KG1 (cell line): ENCODE measurements at places on chromosomes 5 and 9.
A peak's percentile ranks its signal among the peaks of the same experiment; 100 is the strongest.

GRCh38 chr5:159735036-159735435 lies 181.2 kb upstream of the ADRA1B start:
- no peak for DNase-seq

DNA sequence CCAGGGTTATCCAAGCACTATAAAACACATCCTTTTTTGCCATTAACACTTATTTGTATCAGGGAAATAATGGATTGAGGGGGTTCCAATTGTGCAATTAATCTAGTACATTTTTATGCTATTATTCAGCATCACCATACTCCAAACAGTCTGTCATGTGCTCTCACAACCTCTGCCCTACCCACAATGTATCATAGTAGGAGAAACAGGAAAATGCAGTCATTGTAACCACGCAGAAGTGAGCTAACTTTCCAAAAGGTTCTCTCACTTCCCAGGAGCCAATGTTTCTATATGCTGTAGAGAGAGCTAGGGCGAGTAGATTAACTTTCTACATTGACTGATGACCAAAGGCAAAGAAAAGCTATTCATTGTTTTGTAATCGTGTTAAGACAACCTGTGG lies 29.8 kb downstream of the DAB2 start:
- no peak for DNase-seq

DNA sequence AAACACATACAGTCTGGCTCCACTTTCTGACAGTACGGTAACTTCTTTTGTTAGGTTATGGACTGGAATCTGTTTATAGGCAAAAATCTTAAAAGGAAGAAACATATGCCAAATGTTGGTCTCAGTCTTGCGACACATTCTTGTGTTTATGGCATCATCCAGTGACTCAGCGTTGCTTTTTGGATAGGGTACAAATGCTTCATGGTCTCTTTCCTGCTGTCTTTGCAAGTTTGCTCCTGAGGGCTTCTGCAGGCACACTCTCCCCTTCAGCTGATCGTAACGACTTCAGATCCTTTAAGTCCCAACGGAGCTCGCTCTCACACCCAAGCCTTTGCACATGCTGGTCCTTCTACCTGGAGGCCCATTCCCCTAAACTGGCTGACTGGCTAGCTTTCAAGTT lies 23.6 kb upstream of the TNFSF8 start:
- no peak for DNase-seq

DNA sequence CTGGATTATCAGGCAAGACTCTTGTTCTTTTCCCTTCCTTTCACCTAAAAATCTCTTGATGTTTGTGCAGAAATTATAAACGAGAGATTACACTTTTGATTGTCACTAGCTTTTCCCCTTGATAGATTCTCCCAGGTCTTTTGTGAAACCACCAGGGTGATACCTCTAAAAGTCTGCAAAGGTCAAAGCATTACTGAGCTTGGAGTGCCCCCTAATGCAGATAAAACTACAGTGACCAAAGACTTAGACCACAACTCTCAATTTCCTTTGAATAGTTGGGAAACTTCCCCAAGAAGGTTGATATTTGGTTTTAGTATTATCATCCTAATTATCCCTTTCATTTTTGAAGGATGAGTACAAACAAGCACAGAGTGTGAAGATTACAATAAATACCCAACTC lies 173.1 kb downstream of the CYLC2 start:
- no peak for DNase-seq

- no peak for DNase-seq
Observed at GRCh38 chr9:124185413-124185812, 72.3 kb upstream of the NEK6 start.

DNA sequence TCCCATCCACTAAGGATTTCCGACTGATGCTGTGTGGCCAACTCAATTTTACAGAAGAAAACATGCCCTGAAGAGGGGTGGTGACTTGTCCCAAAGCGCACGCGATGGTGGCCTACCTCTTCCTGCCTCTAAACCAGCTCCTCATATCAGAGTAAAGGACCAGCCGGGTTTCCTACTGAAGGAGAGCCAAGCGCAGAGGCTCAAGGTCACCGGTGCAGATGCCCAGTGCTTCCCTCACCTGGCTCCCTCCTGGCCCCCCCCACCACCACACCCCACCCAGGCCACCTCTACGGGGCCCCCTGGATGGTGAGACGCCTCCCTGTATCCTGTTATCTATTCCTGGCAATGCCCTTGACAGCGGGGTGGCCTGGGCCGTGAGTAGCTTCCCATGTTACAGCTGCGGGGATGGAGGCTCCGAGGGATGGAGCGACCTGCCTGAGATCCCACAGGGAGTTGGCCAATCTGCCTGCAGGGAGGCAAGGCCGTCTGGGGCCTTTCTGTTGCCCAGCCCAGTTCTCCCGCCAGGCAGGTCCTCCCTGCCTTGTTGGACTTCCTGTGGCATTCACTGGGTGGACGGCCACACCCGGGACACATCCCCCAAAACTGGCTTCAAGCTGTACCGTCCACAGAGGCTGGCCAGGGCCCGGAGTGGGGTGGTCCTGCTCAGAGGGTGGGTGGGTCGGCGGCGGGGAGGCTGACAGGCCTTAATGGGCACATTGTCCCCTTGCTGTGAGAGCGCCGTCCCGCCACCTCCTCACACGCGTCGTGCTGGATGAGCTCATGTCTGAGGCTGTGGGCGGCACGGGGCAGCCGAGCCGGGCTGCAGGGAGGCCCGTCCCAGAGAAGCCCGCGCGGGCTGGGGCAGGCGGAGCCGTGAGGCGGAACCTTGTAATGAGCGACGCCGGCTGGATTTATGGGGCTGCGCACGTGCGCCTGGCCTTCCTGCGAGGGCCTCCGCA lies 72.5 kb downstream of the MACROH2A1 start:
- DNase-seq, result no peak

DNA sequence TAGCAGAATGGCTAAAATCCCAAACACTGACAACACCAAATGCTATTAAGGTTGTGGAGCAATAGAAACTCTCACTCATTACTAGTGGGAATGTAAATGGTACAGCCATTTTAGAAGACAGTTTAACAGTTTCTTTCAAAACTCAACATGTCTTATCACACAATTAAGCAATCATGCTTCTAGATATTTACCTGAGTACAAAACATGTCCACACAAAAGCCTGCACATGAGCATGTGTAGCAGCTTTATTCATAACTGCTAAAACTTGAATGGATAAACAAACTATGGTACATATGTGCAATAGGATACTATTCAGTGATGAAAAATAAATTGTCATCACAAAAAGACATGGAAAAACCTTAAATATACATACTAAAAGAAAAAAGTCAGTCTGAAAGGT lies 31.5 kb downstream of the SLC25A46 start:
- no peak for DNase-seq

GRCh38 chr5:169442913-169443784 lies 140.4 kb upstream of the SPDL1 start:
- DNase-seq, result no peak

GRCh38 chr5:159548517-159548916 lies 218.2 kb upstream of the IL12B start:
- DNase-seq, result no peak

DNA sequence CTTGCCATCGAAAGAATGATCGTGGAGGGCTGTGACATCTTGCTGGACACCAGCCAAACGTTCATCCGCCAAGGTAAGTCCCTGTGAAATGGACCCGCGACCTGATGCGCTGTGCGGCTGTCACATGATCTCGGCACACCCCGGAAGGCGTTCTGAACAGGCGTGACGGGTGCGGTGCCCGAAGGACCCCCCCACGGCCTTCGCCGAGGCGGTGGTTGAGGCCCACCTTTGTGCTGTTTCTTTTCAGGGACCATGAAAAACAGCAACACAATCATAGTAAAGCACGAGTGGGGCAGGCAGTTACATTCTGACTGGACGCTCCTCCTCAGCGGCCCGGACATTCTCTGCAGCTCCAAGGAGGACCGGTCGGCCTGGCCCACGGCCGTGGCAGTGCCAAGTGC lies 126.7 kb downstream of the RASGRF2 start:
- no peak for DNase-seq

DNA sequence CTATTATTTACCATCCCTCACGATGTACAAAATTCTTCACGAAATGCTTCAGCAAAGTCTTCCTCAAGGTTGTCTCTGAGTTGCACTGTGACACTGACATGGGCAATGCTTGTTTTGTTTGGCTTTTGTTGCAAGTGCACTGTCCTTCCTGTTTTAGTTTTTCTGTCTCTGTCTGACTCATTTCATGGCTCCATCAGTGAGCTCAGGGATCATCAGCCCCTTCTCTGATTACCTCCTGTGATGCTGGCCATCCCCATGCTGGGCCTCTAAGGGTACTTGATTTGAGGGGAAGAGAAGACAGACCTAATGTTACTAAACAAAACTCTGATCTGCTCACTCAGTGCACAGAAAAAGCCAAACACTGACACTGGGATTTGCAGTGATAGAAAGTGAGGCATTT lies 37.6 kb upstream of the STX17 start:
- DNase-seq, result no peak

DNA sequence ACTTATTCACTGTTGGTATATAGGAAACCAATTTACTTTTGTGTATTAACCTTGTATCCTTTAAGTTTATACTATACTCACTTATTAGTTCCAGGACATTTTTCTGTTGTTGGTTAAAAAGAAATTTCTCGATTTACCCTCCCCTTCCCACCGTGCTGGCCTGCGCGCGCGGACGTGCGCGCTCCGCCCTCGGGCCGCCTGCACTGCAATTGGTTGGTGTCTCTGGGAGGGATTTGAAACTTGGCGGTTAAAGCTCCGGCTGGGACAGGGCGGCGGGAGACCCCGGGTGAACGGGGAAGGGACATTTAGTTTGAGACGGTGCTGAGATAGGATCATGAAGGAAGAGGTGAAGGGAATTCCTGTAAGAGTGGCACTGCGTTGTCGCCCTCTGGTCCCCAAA lies at the start of gene KIF4B:
Gene KIF4B, plus strand, starts transcription at position 230 of the 400 bp plus-strand sequence. Its CDS starts 105 bp downstream, at position 335.
- no peak for DNase-seq

- peak; percentile 91 for DNase-seq
Observed at GRCh38 chr9:15510789-15511575, at the start of gene PSIP1. PSIP1 (minus strand) TSS chr9:15510970; CDS start chr9:15510188, 782 bp downstream.

DNA sequence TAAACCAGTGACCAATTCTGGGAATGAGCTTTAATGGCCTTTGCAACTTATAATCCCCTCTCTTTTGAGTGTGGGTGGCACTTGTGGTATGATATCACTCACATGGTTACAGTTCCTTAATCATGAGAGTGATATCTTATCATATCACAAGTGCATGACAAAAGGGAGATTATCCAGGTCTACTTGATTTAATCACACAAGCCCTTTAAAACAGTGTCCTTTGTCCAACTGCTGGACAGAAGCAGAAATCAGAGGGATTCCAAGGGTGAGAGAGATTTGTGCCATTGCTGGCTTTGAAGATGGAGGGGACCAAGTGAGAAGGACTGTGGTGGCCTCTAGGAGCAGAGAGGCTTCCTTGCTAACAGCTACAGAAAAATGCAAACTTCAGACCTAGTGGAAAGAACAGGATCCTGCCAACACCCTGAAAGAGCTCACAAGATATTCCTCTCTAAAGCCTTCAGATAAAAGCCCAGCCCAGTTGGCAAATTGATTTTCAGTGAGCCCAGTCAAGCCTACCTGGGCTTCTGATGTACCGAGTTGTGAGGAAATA lies 279.0 kb upstream of the TLE4 start:
- DNase-seq, result no peak

DNA sequence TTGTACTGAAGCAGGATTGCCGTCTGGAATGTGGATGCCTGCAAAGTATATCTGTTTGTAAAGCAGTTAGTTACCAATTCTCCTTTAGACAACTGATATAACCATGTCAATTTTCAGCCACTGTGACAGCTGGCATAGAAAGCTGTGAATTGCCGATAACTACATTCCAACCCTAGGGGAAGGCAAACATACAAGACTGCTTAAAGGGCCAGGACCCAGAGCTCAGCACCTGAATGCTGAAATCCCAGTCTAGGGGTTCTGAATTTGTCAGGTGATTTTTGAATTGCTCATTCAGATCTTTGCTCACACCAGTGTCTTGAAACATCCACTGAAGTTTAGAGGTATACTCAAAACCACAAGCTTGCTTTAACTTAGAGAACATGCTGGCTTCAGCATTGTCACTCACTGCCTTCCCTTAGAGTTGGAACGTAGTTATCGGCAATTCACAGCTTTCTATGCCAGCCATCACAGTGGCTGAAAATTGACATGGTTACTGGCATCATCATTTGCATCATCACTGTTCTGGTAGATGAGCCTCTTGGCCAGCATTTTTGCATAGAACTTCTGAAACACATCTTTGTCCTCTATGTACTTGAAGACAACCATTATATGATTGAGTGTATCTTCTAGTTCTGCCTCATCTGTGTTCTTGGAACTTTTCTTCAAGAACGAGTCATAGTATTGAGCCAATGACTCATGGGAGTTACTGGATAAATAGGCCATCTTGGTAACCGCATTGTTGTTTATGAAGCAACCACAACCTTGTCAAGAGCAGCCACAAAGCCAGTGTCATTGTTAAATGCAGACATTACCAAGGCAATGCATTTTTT lies 82.1 kb downstream of the CCDC192 start:
- DNase-seq, result no peak

DNA sequence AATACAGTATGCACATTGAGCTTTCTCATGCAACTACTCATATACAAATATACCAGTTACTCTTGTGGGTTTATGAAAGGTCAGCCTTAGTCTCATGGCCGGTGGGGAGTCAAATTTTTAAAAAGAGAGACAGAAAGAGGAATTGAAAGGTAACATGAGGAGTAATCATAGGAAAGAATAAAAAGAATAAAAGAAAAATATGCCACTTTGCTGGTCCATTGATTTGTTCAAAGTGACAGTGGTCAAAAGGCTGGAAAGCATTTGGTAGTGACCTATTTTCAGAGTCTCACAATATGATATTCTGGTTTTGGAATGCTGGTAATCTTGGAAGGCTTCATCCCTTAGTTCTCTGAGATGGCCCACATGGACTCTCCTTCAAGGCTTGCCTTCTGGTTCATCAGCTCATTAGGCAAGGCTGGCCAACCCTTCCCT lies 67.0 kb downstream of the ZNF366 start:
- DNase-seq, result no peak

GRCh38 chr5:158731014-158731413 lies 368.7 kb downstream of the EBF1 start:
- no peak for DNase-seq

GRCh38 chr5:113084402-113085083 lies 107.9 kb downstream of the DCP2 start:
- DNase-seq, result no peak

GRCh38 chr5:81854915-81855314 lies 104.0 kb upstream of the SSBP2 start:
- DNase-seq, result no peak
